ENCODE measurements at places on chromosomes 16 and 17. TPM values are rescaled to one million over a fixed set of nuclear protein-coding genes. Genes with fewer than 3 reads are reported as not detected.

- peak; percentile 64 for DNase-seq
Observed at GRCh38 chr17:67441052-67441895, 64.2 kb downstream of the PITPNC1 start.

GRCh38 chr17:32323811-32324491 lies 18.0 kb downstream of the C17orf75 start:
- peak; percentile 16 for DNase-seq

DNA sequence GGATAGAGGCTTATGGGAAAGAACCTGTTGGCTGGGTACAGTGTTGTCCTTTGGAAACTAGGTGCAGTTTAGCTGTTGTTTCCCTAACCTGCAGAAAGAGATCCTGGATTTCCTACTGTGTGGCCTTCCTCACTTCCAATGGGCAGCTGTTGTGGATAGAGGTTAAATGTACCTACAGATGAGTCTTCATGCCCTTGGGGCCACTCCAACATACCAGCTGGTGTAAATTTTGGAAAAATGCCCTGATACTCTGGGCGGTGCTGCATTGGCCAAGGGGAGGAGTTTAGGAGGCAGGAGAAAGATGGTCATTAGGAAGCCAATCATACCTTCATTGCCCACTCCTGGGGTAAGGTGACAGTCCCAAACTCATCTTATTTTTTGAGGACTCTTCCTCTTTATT lies 70.2 kb downstream of the SNX11 start:
- DNase-seq: no peak

- no peak for DNase-seq
Observed at GRCh38 chr17:11813871-11814270, 183.4 kb downstream of the ZNF18 start.

DNA sequence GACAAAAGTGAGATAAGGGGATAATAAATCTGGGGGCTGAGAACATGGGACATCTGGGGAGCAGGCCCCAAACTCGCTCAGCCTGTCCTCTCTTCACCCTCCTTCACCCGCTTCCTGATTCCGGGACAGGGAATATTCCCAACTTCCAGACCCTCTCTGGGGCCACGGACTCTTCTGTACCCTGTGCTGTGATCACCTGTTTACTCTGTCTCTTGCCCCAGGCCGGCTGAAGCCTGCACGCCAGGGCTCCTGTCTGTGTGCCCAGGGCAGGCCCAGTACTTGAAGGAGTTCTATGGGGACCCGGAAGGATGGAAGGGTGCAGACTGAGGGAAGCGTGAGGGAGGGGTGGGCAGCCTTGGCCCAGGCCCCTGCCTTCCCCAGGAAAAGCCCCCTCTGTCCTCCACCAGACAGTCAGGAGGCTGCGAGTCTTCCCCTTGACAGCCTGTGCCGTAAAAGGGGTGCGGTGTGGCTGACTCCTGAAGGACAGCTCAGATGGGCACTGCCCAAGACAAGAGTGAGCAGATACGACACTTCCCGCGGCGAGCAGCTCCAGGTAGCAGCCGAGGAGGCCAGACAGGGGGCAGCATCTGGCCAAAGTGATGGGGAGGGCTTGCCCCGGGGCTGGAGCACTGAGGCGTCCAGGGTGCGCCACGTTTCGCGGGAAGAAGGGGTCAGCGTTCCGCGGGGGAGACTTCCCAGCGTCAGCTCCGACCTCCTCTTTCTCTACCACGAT lies 1.0 kb upstream of the CCNF start:
- DNase-seq: no peak

GRCh38 chr17:73282629-73283028 lies 20.9 kb upstream of the CPSF4L start:
- no peak for DNase-seq

- DNase-seq: peak; percentile 49
Observed at GRCh38 chr17:41322094-41322902, 6.8 kb upstream of the KRTAP17-1 start.

GRCh38 chr16:30649725-30650368 lies 913 bp upstream of the PRR14 start:
- DNase-seq: no peak

DNA sequence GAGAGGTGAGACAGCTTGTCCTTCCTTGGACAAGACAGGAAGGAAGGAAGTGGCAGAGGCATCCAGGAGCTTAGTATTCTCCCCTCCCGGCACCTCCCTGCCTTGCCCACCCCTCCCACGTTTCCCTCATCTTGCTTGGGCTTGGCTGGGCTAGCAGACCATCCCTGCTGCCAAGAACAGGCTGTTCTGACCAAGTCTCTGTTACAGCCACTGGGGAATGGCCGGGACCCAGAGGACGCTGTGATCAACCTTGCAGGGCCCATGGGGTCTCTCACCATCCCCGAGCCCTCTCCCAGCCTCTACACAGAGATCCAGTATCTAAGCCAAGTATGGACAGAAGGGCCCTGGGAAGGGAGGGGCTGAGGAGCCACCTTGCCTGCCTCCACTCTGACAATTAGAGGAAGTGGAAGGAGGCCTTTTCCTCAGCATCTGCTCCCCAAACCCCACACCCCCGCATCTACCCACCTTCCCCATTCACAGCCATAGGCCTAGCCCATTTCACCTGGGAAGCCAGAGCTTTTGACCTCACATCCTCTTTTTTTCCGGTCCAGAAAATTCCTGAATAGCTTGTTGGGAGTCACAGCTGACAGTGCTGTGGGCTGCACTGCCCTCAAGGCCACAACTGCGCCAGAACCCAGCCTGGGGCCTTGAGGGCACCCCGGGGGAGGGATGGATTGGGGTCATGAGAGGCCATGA lies 14.1 kb downstream of the CD300LG start:
- DNase-seq: no peak

DNA sequence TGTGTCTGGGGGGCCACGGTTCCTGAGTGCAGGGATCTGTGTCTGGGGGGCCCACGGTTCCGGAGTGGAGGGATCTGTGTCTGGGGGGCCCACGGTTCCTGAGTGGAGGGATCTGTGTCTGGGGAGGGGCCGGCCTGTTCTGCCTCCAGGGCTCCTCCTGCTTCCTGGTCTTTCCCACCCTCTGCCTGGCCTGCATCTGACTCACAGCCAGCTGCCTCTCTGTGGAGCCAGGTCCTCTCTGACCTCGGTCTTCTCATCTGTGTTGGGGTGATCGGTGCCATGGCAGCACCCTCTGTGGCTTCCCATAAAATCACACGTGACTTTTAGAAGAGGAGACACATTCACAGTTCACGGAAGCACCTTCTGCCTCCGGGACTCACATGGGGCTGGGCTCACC lies 50.3 kb downstream of the ZFPM1 start:
- DNase-seq: peak; percentile 40

- DNase-seq: peak; percentile 28
Observed at GRCh38 chr16:50153596-50154419, 702 bp downstream of the TENT4B start.

GRCh38 chr17:61235827-61236197 lies 163.8 kb upstream of the TBX2 start:
- DNase-seq: no peak

GRCh38 chr17:4823373-4824089 lies 9.6 kb upstream of the MINK1 start:
- DNase-seq: no peak

DNA sequence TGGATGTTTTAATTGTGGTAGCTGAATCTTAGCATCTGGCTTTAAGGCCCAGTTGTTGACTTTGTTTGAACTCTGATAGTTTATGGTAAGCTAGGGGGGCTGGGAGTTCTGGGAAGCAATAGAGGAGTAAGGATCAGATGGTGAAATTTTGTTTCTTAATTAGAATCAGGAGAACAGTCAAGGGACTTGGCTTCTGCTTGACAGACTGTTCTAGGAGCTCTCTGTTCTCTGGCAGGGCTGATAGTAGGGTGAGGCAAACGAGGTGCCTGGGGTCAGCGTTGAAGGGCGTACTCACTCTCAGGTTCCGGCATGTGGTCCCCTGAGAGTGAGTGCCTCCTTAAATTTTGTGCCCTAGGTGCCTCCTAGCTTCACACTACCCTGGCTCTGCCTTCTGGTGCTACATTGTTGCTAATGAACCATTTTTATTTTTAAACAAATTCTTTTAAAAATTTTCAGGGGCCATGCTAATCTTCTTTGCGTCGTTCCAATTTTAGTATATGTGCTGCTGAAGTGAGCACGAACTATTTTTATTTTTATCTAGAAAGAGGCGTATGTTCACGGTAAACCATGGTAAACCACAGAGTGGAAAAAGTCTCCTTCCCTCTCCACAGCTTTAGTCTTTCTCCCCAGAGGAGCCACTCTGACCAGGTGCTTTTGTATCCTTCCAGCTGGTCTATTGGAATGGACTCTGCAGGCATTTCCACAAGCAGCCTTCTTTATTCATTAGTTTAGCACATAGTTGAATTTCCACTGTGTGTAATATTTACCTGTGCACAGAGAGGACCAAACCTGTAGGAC lies 19.7 kb downstream of the SLC7A6 start:
- no peak for DNase-seq

GRCh38 chr17:60577147-60577915 lies 22.7 kb upstream of the PPM1D start:
- DNase-seq: peak; percentile 67

GRCh38 chr17:75468291-75468754 lies 11.9 kb downstream of the TMEM94 start:
- no peak for DNase-seq

- peak; percentile 14 for DNase-seq
Observed at GRCh38 chr17:69884846-69885245, 190.2 kb upstream of the KCNJ16 start.

DNA sequence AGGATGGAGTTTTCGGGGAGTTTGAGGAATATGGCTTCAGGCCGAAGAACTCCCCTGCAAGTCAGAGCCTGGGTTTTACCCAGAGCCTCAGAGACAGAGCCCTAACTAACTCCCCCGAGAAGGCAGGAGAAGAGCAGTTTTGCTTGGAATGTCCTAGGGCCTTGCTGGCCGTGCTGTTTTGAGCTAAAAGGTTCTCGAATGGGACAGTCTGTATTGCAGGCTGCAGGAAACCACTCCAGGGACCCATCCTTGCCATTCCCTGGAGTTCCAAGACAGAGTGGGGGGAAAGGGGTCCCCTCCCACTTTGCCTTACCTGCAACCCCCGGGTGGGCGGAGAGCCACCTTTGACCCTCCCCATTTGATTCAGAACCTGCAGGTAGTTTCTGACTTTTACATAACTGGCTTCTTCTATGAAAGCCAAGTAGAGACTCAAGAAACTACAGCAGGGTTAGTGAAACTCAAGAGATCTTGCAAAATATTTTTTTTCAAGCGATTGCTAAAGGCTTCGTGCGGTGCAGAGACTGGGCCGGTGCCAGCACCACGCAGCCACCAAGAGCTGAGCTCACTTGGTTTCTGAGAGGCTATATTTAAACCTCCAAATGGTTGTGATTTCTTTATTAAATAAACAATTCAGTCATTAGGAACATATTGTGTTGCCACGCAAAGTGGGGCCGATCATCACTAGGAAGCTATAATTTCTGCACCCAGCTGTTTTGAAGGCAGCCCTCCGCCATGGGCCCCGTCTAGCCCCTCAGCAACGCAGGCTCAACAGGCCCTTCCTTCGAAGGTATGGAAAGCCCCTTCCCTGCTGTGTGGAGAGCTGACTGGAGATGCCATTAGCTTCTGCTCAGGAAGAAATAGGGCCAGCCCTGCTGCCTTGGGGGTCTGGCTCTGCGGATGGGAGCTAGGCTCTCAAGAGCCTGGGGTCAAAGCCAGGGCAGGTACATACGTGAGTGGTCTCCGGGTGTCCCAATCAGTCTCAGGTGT lies 223.0 kb downstream of the NTN1 start:
- no peak for DNase-seq

GRCh38 chr17:9473711-9474110 lies 101.9 kb downstream of the STX8 start:
- DNase-seq: no peak

DNA sequence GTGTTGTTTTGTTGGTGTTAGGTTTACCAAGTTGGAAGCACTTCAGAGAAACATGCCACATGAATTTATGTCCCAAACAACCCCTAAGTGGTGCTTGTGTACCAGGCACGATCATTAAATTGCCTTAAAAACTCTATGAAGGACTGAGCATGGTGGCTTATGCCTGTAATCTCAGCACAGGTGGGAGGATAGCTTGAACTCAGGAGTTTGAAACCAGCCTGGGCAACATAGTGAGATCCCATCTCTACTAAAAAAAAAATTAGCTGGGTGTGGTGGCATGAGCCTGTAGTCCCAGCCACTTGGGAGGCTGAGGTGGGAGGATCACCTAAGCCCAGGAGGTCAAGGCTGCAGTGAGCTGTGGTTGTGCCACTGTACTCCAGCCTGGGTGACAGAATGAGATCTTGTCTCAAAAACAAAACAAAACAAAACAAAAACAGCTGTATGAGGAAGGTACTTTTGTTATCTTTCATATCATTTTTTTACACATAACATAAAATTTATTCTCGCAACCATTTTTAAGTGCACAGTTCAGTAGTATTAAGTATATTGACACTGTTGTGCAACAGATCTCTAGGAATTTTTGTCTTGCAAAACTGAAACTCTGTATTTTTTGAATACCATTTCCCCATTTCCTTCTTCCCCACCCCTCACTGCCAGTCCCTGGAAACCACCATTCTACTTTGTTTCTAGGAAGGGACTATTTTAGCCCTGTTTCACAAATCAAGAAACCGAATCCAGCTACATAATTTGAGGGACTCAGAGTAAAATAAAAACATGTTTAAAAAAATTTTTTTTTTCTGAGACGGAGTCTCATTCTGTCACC lies 14.3 kb upstream of the RBBP6 start:
- DNase-seq: no peak

DNA sequence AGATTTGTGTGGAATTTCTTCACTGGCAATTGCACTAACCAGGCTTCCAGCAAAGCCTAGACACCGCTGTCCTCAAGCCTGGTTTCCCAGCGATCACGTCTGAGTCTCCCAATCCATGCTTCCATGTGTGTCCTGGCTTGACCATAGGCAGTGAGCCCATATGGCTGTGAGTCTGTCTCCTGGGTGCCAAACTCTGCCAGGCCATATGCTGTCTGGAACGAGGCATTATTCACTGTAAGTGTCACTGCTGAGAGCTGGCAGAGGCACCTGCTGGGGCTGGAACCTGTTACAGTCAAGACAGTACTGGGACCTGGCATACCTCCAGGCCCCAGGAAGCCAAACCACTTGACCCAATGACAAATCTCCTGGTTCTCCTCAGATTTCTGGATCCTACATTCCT lies 60.4 kb downstream of the HS3ST2 start:
- no peak for DNase-seq

The CCDC78 gene
- 1.3 TPM for total RNA-seq

The PRR15L gene
- not detected for total RNA-seq

The PRAC1 gene
- total RNA-seq: not detected

The TEKT1 gene
- not detected for total RNA-seq

The TNFRSF17 gene
- total RNA-seq: not detected

The KCNJ16 gene
- total RNA-seq: not detected

The CENPX gene
- 56.2 TPM for total RNA-seq

The SCO1 gene
- 28.0 TPM for total RNA-seq

The GRAPL gene
- 55.1 TPM for total RNA-seq

The GRIN2C gene
- total RNA-seq: 0.09 TPM

The PRSS36 gene
- total RNA-seq: not detected

The MGAT5B gene
- total RNA-seq: 2.1 TPM

The MT4 gene
- not detected for total RNA-seq

The ABCC6 gene
- total RNA-seq: 0.95 TPM

The TSPOAP1 gene
- not detected for total RNA-seq

The USP43 gene
- 0.16 TPM for total RNA-seq

The TP53TG3F gene
- not detected for total RNA-seq
